Upper lobe of right lung (tissue), 1 donor: ENCODE measurements at places on chromosomes 4 and X. TPM values are rescaled to one million over a fixed set of nuclear protein-coding genes. Genes with fewer than 3 reads are reported as not detected.

TMEM255A gene
- 1.5 TPM for total RNA-seq

GRCh38 chr4:152029631-152030030 lies 268.8 kb upstream of the GATB start:
- no peak overlapping the region for H3K4me3 ChIP-seq
- no peaks in the 10 kb centered on the region for H3K4me1 ChIP-seq
- H3K36me3 ChIP-seq: no peaks in the 10 kb centered on the region
- DNase-seq: no peak
- H3K27ac ChIP-seq: no peak overlapping the region

- H3K36me3 ChIP-seq: no peaks in the 10 kb centered on the region
- H3K4me1 ChIP-seq: no peaks in the 10 kb centered on the region
- H3K27me3 ChIP-seq: no peaks in the 10 kb centered on the region
- no peak for DNase-seq
These were observed 692 bp upstream of the SLC9A7 start for GRCh38 chrX:46759645-46759974.

GRCh38 chr4:64564126-64564525 lies 154.9 kb upstream of the TECRL start:
- H3K27ac ChIP-seq: no peak overlapping the region
- H3K27me3 ChIP-seq: no peaks in the 10 kb centered on the region
- no peaks in the 10 kb centered on the region for H3K36me3 ChIP-seq
- H3K4me1 ChIP-seq: no peaks in the 10 kb centered on the region
- no peak for DNase-seq

DNA sequence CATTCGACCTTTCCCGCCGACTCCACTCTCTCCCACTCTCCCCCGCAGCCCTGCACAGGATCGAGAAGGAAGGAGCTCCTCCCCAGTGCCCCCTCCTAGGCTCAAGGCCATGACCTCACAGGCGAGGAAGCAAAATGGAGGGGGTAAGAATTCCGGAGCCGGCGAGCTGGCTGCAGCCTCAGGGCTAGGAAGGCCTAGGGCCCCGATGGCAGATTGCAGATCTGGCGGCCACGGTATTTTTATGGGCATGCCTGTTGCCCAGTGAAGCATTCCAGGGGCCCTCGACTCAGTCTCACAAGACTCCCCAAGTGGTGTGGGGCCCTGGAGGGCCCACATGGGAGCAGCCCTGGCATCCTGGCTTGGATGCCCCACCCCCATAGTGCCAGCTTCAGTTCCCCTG lies 942 bp upstream of the L1CAM start:
- H3K4me3 ChIP-seq: no peak overlapping the region
- no peak for DNase-seq
- no peaks in the 10 kb centered on the region for H3K36me3 ChIP-seq
- peaks cover 12% of the 10 kb centered on the region for H3K27me3 ChIP-seq
